Stimulated activated CD4-positive, alpha-beta T cell treated with anti-CD3 and anti-CD28 coated beads, Interleukin-1b, Interleukin-23, amount 100 ng/mL, for 48 hours (primary cell): ENCODE measurements at places on chromosomes 12 and 14.

GRCh38 chr14:25001601-25002000 is 48.3 kb downstream of the STXBP6 start:
- DNase-seq, result no peak

DNA sequence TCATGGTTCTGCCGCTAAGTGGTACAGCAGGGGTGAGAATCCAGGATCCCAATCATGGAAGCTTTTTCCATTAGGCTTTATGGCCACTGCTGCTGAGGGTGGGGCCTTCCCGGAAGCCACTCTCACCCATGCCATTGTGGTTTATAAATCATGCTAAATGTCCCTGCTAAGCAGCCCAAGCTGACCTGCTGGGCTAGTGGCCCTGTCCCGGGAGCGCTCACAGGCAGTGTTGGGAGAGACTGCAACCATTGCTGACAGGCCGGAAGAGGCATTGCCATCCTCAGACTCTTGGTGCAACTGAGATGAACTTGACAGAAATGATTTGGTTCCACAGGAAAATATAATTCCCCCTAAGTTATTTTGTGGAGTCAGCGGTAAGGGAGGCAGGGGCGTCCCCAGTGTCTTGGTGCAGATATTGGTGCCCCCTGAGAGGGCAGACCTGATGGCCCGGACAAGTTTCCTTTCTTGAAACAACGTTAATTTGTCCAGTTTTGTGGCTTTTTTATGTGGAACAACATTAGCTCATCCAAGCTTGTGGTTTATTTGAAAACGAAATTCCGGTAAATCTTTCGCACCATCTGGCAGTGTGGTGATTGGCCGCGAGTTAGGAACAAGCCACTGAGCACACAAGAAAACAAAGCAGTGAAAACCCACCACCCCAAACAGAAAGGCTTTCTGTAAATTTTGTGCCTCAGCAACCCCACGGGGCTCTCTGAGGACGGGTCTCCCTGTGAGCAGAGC is 82.3 kb downstream of the SSPN start:
- DNase-seq, result no peak

DNA sequence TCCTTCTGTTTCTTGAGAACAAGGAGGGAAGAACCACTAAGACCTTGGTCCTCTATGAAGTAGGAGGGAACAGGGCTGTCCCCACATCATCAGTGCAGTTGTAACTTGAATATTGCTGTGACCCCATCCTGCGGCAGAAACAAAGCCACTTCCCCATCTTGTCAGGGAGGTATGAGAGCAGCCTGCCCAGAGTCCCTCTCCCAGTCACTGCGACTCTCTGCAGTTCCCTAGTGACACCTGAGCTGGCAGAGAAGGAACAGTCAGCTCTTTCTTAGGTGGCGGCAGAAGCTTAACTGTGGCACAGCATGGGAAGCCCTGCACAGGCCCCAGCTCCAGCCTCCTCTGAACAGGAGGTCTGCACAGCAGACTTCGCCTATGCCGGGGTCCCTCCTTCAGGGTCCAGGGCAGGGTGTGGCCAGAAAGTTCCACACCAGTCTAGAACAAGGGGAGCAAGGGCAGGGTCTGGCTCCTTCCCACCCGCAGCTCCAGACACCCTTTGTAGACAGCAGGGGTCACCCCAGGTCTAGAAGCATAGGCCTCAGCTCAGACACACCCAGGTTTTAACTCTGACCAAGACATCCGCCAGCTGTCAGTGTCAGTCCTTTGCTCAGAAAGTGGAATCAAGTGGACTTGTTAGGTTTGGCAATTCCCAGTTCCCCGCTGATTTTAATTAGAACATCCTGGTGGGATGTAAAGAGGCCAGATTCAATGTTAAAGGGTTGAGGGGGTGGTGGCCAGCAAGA is 36.8 kb downstream of the DEGS2 start:
- DNase-seq, result no peak

GRCh38 chr12:107309020-107309419 is 215.7 kb upstream of the CRY1 start:
- DNase-seq, result no peak

DNA sequence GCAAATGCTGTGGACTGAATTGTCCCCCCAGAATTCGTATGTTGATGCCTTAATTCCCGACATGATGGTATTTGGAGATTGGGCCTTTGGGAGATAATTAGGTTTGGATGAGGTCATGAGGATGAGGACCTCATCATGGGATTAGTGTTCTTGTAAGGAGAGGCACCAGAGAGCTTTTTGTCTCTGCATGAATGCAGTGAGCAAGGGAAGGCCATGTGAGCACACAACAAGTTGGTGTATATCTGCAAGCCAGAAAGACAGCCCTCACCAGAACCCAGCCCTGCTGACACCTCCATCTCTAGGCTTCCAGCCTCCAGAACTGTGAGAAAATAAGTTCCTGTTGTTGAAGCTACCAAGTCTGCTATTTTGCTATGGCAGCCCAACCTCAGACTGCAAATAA is 51.9 kb upstream of the SMCO2 start:
- no peak for DNase-seq

DNA sequence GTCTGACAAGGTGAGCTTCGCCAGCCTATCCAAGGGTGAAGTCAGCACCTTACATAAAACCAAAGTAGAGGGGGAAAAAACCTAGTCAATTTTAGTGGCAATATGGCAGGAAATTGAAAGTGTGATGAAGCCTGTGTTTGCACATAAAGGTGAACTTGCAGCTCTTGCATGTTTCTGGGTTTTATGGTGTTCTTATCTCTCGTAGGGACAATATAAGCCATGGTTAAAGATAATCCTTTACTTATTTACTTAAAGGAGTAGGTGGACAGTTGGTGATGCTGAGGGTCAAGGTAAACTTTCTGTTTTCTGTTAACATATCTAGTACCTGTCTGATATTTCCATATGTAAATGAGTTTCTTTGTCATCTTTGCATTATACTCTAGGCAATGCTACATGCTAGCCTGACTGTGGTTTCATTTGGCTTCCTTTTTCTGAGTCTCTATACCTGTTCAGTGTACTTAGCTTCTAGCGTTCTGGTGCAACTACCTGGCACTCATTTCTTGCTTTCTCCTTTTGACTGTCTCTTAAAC is 32.8 kb downstream of the CCDC91 start:
- DNase-seq, result peak; percentile 2

- DNase-seq, result no peak
Observed at GRCh38 chr12:98757455-98757854, 112.4 kb downstream of the APAF1 start.

DNA sequence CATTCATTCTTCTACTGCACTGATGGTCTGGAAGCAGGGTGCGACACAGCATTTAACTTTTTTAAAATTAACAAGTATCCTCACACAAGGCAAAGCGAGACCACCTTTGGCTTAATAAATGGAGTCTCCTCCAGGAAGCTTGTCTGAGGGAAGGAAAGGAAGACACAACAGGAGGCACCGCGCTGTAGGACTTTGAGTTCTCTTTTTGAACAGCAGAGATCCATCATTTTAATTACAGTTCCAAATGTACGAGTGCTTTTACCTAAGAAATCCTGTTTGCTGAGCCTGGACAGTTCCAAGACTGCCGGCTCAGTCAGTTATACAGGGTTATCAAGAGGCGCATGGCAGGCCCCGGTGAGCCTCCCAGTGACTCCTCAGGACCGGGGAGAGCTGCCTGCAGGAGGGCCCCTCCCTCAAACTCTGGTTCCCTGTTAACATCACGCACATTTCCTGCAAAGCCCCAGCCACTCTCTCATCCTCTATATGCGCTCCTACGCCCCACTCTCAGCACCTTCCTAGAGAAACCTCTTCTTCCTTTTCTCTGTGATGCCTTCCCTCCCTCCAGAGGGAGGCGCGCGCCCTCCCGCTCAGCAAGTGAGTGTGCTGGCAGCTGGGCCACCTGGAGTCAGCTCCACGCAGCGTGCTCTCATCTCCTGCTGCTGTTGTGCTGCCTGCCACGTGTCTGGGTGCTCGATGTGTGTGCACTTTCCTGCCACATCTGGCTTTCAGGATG is 46.1 kb downstream of the STX2 start:
- DNase-seq, result no peak

GRCh38 chr12:95918194-95918993 is 24.0 kb downstream of the CCDC38 start:
- DNase-seq, result peak; percentile 39

GRCh38 chr14:40850191-40850590 is 756.5 kb upstream of the LRFN5 start:
- DNase-seq, result no peak
